ENCODE measurements at places on chromosomes 7 and 10. TPM values are rescaled to one million over a fixed set of nuclear protein-coding genes. Genes with fewer than 3 reads are reported as not detected.

GRCh38 chr7:23383225-23383624, 84.1 kb downstream of the MALSU1 start:
- DNase-seq: no peak

- DNase-seq: no peak
These were observed 80.1 kb upstream of the ADO start for GRCh38 chr10:62724465-62724864.

Gene CCDC6
- 31.2 TPM for total RNA-seq

- no peak for DNase-seq
These were observed 8.0 kb upstream of the ZNRF2 start for GRCh38 chr7:30276203-30276900.
